ENCODE measurements at places on chromosomes 16 and 17. TPM values are rescaled to one million over a fixed set of nuclear protein-coding genes. Genes with fewer than 3 reads are reported as not detected.

- H3K4me3 ChIP-seq, result no peak overlapping the region
- H3K4me1 ChIP-seq, result peaks cover 3% of the 10 kb centered on the region
- no peaks in the 10 kb centered on the region for H3K36me3 ChIP-seq
- peaks cover 2% of the 10 kb centered on the region for H3K27me3 ChIP-seq
- DNase-seq, result no peak
Measured at GRCh38 chr17:19723964-19724363, 7.6 kb upstream of the SLC47A2 start.

The KRT33A gene
- total RNA-seq, result not detected

GRCh38 chr17:77143306-77143705 is 2.5 kb downstream of the SEC14L1 start:
- DNase-seq, result no peak
- H3K4me3 ChIP-seq, result peak overlapping the region; percentile 72
- no peaks in the 10 kb centered on the region for H3K27me3 ChIP-seq
- H3K4me1 ChIP-seq, result peaks cover 60% of the 10 kb centered on the region
- no peak overlapping the region for H3K27ac ChIP-seq

DNA sequence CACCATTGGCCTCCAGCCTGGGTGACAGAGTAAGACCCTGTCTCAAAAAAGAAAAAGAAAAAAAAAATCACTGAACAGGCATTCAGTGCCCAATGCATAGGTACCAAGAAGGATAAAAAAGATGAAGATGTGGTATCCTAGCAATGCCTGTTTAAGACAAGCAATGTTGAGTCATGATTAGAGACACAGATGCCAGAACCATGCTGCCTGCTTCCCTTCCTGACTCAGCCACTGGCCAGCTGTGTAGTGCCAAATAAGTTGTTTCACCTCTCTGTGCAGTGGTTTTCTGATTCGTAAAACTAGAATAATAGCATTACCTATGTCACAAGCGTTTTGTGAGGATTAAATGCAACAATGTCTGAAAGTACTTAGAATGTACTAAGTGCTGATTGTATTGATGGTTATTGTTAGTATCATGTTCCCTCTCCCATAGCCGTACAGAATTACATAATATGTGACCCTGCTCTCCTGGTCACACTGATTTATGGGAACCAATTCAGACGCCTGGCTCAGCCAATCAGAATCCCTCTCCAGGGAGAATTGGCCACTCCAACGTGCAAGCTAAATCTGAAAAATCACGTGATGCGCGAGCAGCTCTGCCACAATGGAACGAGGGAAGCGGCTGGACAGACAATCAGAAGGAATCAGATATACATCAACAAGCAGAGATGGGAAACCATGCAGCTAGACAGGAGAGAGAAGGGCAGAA is 241.9 kb downstream of the SLC39A11 start:
- H3K27ac ChIP-seq, result no peak overlapping the region
- no peak overlapping the region for H3K4me3 ChIP-seq
- no peaks in the 10 kb centered on the region for H3K4me1 ChIP-seq
- no peaks in the 10 kb centered on the region for H3K27me3 ChIP-seq

- H3K27ac ChIP-seq, result no peak overlapping the region
- no peak overlapping the region for H3K4me3 ChIP-seq
- peaks cover 22% of the 10 kb centered on the region for H3K4me1 ChIP-seq
- no peak for DNase-seq
- H3K36me3 ChIP-seq, result peaks cover 20% of the 10 kb centered on the region
- H3K27me3 ChIP-seq, result no peaks in the 10 kb centered on the region
Measured at GRCh38 chr17:59668816-59669215, 38.4 kb downstream of the PTRH2 start.

The MYH2 gene
- not detected for total RNA-seq

The HS3ST3A1 gene
- not detected for total RNA-seq

GRCh38 chr16:23031508-23032098 is 117.6 kb downstream of the USP31 start:
- peaks cover 9% of the 10 kb centered on the region for H3K27me3 ChIP-seq
- no peak for DNase-seq
- H3K4me1 ChIP-seq, result no peaks in the 10 kb centered on the region
- no peak overlapping the region for H3K27ac ChIP-seq

DNA sequence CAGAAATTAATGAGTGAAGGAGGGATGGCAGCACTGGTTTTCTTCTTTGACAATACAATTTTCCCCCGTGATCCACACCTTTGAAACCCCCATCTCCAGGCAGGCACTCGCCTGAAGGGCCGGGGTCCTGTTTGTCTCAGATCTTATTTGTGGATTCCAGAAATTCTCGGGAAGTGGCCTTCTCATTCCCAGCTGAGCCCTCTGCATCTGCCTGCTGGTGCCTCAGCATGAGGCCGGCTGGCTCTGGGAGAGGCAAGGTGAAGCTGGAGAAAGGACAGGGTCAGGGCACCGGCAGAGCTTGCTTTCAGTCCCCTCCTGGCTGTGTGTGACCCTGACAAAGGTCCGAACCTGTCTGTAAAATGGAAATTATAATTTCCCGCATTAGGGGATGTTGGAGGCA is 35.8 kb upstream of the C1QL1 start:
- no peak overlapping the region for H3K27ac ChIP-seq
- H3K4me1 ChIP-seq, result peaks cover 3% of the 10 kb centered on the region
- H3K36me3 ChIP-seq, result no peaks in the 10 kb centered on the region

The NECAB2 gene
- not detected for total RNA-seq

The DRC7 gene
- 0.17 TPM for total RNA-seq

The NEK8 gene
- total RNA-seq, result 7.1 TPM

The CD300LD gene
- not detected for total RNA-seq

DNA sequence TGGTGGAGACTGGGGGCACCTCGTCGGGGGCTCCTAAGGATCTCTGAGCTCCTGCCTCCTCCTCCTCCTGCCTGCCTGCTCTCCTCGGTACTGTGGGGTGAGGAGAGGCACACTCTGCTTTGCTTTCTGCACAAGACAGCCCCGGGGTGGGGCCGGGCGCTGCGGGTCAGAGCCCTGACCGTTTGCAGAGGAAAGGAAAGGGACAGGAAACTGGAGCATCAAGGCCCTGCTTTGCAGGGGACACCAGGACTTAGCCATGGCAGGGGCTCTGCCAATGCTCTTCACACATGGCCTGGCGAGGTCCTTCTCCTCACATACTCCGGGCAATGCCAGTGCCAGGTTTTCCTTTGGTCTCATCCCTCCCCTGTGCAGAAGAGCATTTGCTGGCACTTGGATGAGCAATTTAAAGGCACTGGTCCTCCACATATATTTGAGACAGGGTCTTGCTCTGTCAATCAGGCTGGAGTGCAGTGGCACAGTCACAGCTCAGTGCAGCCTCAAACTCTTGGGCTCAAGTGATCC is 23.8 kb upstream of the DOC2B start:
- no peak for DNase-seq
- H3K27me3 ChIP-seq, result peaks cover 5% of the 10 kb centered on the region
- H3K4me1 ChIP-seq, result no peaks in the 10 kb centered on the region
- H3K36me3 ChIP-seq, result no peaks in the 10 kb centered on the region
- H3K4me3 ChIP-seq, result no peak overlapping the region
- no peak overlapping the region for H3K27ac ChIP-seq

The GNG13 gene
- not detected for total RNA-seq

The SLC6A4 gene
- total RNA-seq, result not detected

- peaks cover 11% of the 10 kb centered on the region for H3K4me1 ChIP-seq
- no peak overlapping the region for H3K4me3 ChIP-seq
- DNase-seq, result no peak
- no peaks in the 10 kb centered on the region for H3K27me3 ChIP-seq
- H3K36me3 ChIP-seq, result peaks cover 29% of the 10 kb centered on the region
Measured at GRCh38 chr17:37466471-37466870, 23.2 kb upstream of the DUSP14 start.

DNA sequence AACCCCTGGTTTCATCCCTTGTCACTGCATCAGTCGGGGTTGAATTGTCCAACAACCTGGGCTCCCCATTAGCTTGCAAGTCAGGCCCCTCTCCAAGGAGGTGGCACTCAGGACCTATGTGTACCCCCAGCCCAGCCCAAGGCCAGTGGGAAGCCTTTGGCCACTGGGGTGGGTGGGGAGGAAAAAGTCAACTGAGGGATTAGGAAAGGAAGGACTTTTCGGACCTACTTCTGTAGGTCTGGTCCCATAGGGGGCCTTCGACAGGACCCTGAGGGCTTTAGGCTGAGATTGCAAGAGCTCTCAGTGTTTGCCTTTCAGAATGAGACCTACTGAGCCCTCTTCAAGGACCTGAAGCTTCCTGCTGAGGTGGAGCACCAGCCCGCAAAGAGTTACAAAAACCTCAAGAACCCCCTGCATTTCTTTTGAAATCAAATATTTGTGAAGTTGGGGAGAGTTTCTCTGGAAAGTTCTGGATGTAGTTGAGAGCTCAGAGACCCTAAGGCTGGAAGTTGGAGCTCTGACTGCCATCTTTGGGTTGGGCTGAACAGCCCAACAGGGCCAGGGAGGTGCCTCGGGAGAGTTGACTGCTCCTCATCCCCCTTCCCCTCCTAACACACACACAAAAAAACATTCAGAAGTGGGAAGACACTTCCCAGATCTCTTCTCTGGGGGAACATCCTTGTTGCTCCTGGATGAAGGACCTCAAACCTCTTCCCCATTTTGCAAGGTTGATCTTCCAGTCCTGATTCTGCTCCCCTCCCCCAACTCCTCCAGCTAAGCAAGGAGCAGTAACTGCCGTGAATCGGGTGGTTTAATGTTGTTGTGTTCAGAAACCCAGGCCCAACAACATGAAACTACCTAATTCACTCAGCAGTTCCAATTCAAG is 5.8 kb upstream of the HOXB9 start:
- peaks cover 13% of the 10 kb centered on the region for H3K4me1 ChIP-seq
- no peak overlapping the region for H3K4me3 ChIP-seq

The ZG16B gene
- total RNA-seq, result 6.7 TPM

The EVPL gene
- total RNA-seq, result 0.78 TPM

DNA sequence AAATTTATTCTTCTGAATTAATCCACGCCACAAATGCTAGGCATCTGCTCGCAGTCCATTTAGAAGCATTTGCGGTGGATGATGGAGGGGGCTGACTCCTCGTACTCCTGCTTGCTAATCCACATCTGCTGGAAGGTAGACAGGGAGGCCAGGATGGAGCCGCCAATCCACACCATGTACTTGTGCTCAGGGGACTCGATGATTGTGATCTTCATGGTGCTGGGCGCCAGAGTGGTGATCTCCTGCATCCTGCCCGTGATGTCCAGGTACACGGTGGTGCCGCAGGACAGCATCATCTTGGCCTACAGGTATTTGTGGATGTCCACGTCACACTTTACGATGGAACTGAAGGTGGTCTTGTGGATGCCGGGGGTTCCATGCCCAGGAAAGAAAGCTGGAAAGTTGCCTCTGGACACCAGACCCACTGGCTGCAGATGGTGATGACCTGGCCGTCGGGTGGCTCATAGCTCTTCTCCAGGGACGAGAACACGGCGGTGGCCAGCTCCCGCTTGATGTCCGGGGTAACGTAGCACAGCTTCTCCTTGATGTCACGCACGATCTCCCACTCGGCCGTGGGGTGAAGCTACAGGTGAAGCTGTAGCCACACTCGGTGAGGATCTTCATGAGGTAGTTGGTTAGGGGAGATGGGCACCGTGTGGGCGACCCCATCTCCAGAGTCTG is 7.5 kb upstream of the HEATR3 start:
- H3K4me3 ChIP-seq, result no peak overlapping the region
- H3K27ac ChIP-seq, result no peak overlapping the region
- peaks cover 2% of the 10 kb centered on the region for H3K36me3 ChIP-seq
- no peak for DNase-seq
- H3K27me3 ChIP-seq, result peaks cover 2% of the 10 kb centered on the region

The C16orf95 gene
- 8.0 TPM for total RNA-seq

DNA sequence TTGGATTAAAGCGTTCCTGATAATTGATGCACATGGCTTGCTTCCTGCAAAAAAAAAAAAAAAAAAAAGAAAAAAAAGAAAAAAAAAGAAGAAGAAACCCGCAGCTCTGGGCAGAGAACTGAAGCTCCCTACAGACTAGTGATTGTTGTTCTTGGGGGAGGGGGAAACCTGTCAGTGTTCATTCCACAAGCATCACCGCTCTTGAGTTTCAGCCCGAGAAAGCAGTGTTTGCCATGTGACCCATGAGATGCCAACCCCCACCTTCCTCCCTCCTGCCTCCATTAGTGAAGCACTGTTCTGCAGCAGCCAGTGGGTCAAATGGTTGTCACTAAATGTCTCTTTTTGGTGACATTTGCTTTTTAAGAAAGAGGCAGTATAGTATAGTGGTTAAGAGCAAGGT is 1.7 kb downstream of the USP43 start:
- DNase-seq, result no peak
- no peak overlapping the region for H3K27ac ChIP-seq
- peaks cover 52% of the 10 kb centered on the region for H3K27me3 ChIP-seq
- no peak overlapping the region for H3K4me3 ChIP-seq

The CKLF gene
- 124 TPM for total RNA-seq

- peak overlapping the region; percentile 59 for H3K27ac ChIP-seq
- no peak for DNase-seq
- H3K27me3 ChIP-seq, result no peaks in the 10 kb centered on the region
Measured at GRCh38 chr16:1472974-1473373, 1.9 kb downstream of the CLCN7 start.

GRCh38 chr16:13441675-13442074 is 478.3 kb upstream of the ERCC4 start:
- H3K27ac ChIP-seq, result no peak overlapping the region
- H3K27me3 ChIP-seq, result no peaks in the 10 kb centered on the region
- no peak for DNase-seq
- H3K36me3 ChIP-seq, result no peaks in the 10 kb centered on the region
- H3K4me3 ChIP-seq, result no peak overlapping the region
- H3K4me1 ChIP-seq, result no peaks in the 10 kb centered on the region

DNA sequence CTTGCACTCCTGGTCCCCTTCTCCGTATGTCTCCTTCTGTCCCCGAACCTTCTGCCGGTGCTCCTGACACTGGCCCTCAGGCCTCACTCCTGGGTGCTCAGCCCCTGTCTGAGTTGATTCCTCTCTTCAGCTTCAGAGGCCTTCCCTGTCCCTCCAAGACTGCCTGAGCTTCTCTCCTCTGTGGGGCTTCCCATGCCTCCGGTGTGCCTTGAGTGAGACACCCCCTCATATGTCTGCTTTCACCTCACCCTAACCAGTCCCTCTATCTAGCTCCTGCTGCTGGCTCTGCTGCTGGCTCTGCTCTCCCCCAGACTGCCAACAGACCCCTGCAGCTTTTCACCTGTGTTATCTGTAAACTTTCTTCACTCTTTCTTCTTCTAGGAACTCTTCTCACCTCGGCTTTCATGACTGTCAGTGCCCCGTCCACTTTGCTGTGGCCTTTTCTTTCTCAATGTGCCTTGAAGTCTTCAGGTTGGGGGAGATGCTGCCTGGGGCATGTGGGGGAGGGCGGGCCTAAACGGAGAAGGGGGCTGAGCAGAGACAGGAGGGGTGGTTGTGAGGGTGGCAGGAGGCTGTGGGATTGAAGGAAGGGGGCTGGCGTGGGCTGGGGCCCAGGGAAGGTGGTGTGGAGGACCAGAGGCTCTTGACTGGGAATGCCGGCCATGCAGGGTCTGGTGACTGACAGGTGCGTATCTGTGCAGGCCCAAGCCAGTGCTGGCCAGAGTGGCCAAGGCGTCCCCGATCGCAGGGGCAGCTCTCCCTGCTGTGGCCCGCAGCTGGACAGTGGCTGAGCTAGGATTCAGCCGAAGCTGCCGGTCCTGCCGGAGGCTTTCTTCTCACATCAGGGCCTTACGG is 81.3 kb downstream of the METRNL start:
- peaks cover 44% of the 10 kb centered on the region for H3K27me3 ChIP-seq
- H3K4me1 ChIP-seq, result peaks cover under 1% of the 10 kb centered on the region
- no peak for DNase-seq
- no peak overlapping the region for H3K4me3 ChIP-seq
- no peak overlapping the region for H3K27ac ChIP-seq
- no peaks in the 10 kb centered on the region for H3K36me3 ChIP-seq

Measured in activated naive CD8-positive, alpha-beta T cell treated with anti-CD3 and anti-CD28 coated beads, Interleukin-2, amount 10 ng/mL, durations not matched to agents 7 days and 5 days (primary cell).